ENCODE measurements at places on chromosomes 13 and 19.

DNA sequence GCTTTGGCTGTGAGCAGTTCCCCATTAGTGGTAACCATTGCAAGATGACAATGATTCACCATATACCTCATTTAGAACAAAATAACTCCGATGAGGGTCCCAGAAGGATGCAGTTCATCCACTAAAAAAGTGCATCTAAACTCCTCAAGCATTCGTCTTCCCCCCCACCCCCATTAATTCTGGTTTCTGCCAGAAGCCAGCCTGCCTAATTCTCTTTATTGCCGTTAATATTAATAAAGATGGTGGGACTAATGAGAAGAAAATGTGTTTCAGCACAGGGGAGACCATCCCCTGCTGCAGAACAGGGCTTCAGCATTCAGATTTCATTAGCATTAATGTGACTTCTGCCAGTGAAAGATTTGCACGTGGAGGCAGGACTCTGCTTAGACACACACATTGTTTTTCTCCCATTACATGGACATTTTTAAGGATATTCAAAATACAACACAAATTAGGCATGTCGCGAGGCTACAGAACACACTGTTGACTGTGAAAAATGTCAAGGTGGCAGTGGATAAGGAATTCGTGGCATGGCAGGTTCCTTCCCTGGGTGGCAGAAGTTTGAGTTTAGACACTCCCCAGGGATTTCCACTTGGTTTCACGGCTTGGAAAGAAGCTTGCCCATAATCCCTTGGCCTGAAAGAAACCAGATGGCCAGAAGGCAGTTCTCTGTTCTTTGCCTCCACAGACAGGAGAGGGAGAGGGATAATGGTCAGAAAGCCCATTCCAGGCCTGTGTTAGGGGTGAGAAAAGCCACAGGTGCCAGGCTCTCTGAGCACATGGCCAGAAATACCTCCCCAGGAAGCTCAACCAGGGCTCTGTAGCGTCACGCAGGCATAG lies 236.5 kb downstream of the FOXO1 start:
- no peak for DNase-seq

DNA sequence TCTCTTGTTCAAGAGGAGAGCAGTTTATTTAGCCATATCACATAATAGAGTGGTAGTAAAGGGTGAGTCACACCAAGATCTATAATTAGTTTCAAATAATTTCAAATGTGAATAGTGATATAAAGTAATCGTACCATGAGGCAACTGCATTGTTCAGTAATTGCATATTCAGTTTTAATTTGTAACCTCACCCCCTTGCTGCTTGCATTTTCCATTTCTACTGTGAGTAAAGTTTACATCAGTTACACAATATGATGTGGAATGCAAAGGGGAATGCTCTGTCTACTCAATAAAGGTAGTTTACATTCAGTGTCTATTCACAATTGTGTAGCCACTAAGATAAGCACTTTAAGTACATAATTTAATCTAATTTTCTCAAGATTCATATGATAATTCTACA lies 1695.7 kb upstream of the SPRY2 start:
- DNase-seq, result no peak

GRCh38 chr13:113730258-113730691 lies 28.8 kb upstream of the TMEM255B start:
- no peak for DNase-seq

GRCh38 chr13:23672616-23673015 lies 102.4 kb downstream of the TNFRSF19 start:
- DNase-seq, result no peak

DNA sequence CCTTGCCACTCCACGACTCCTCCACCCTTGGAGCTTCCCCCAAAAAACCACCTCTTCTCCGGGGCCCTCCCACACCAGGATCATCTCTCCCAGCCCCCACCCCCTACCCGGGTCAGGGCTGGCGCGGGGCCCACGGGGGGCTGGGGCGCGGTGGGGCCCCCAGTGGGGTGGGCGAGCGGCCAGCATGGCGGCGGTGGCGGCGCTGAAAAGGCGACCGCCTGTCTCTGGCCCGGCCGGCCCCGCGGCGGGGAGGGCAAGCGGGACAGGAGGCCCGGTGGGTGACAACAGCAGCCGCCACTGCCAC lies 850 bp downstream of the DYRK1B start:
- DNase-seq, result no peak

DNA sequence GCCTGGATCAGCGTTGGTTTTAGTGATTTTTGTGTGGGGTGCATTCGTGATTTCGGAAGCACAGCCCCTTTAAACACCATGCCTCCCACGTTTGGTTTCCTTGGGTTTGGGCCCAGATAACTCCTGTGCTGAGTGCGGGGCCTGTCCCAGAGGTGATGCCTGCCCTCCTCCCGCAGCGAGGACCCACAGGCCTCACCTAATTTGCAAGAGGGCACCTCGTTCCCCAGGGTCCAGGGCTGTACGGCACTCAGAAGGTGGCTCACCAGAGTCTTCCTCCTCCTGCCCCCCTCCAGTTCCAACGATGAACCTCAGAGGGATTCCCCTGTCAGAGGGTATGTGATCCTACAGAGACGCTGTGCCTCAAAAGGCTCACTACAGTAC lies 54.3 kb upstream of the SOX1 start:
- DNase-seq, result no peak

GRCh38 chr19:7619671-7620441 lies 9.5 kb downstream of the XAB2 start:
- no peak for DNase-seq

- DNase-seq, result no peak
Measured at GRCh38 chr19:38710928-38711725, 33.1 kb downstream of the CAPN12 start.

DNA sequence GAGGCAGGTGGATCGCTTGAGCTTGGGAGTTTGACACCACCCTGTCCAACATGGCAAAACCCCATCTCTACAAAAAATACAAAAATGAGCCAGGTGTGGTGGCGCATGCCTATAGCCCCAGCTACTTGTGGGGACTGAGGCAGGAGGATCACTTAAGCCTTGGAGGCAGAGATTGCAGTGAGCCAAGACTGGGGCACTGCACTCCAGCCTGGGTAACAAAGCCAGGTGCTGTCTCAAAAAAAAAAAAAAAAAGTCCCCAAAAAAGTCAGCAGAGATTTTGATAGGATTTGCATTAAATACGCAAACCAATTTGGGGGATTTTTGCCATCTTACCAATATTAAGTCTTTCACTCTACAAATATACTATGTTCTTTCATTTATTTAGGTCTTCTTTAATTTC lies 21.7 kb upstream of the RPL21 start:
- no peak for DNase-seq

- peak; percentile 68 for DNase-seq
Measured at GRCh38 chr13:30551189-30551588, 66.5 kb upstream of the USPL1 start.

GRCh38 chr19:41703602-41704293 lies 4.7 kb upstream of the CEACAM5 start:
- no peak for DNase-seq

GRCh38 chr19:15379999-15380647 lies 536 bp upstream of the AKAP8 start:
- no peak for DNase-seq

DNA sequence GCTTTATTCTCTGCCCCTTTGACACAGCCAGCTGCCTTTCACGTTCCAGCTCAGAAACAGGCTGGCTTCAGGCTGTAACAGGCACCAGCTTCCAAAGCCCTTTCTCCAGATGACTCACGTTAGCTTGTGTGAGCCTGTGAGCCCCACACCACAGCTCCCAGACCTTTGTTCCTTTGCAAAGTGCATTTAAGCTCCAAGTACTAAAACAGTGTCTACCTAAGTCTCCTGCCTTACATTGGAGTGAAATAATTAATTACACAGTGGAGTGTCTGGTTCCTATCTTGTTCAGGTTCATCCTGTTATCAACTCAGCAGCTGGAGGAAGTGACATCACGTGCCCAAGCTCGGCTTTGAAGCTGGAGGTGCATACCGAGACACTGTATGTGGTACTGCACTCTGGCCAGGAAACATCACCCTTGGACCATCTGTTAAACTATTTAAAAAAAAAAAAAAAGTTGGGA lies 475.8 kb downstream of the FOXO1 start:
- peak; percentile 85 for DNase-seq

DNA sequence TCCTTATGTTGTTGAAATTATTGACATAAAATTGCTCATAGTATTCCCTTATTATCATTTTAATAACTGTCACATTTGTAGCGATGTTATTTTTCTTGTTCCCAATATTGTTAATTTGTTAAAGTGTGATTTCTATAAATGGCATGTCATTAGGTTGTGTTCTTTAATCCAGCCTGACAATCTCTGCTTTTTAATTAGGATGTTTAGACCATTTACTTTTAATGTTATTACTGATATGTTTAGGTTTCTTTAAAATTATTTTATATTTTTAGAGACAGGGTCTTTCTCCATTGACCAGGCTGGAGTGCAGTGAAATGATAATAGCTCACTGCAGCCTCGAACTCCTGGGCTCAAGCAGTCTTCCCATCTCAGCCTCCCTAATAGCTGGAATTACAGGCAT lies 408.5 kb downstream of the DLEU7 start:
- DNase-seq, result no peak

DNA sequence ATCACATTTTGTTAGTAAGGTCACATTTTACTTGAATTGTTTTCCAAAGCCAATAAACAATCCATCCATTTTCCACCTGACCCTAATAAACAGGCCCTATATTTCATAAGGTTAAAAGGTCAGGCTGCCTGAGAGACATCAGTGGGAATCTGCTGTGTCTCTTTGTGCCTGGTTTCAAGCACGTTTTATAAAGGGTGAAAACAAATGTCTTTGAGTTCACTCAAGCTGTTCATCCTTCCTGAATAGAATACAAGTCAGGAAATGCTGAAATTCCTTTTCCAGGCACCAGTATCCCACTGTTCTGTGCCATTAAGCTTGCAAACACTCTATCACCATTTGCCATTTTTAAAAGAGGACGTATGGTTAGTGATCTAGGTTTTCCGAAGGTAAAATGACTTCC lies 67.5 kb upstream of the SPATA13 start:
- no peak for DNase-seq
